ENCODE measurements at places on chromosomes 3 and 15. TPM values are rescaled to one million over a fixed set of nuclear protein-coding genes. Genes with fewer than 3 reads are reported as not detected.

TMEM40 gene
- total RNA-seq: 58.4 TPM

STRIT1 gene
- total RNA-seq: not detected

GP5 gene
- 0.15 TPM for total RNA-seq

WDR49 gene
- total RNA-seq: 0.54 TPM

TPRG1 gene
- total RNA-seq: 1.5 TPM

EBLN2 gene
- 5.5 TPM for total RNA-seq

LEO1 gene
- total RNA-seq: 24.2 TPM

VPS33B gene
- 12.6 TPM for total RNA-seq

MITF gene
- 16.1 TPM for total RNA-seq

ISLR2 gene
- not detected for total RNA-seq

IMP3 gene
- total RNA-seq: 58.0 TPM

DUOXA2 gene
- total RNA-seq: not detected

GRCh38 chr15:98441599-98441998, 206.7 kb upstream of the IGF1R start:
- H3K4me3 ChIP-seq: no peak overlapping the region
- peaks cover 18% of the 10 kb centered on the region for H3K27me3 ChIP-seq
- no peak for DNase-seq
- H3K27ac ChIP-seq: no peak overlapping the region
- peaks cover 9% of the 10 kb centered on the region for H3K4me1 ChIP-seq

GRCh38 chr15:101542306-101543025, 53.0 kb upstream of the PCSK6 start:
- H3K27me3 ChIP-seq: peaks cover 47% of the 10 kb centered on the region
- H3K27ac ChIP-seq: no peak overlapping the region
- H3K4me1 ChIP-seq: no peaks in the 10 kb centered on the region
- no peak for DNase-seq
- H3K36me3 ChIP-seq: no peaks in the 10 kb centered on the region

DNA sequence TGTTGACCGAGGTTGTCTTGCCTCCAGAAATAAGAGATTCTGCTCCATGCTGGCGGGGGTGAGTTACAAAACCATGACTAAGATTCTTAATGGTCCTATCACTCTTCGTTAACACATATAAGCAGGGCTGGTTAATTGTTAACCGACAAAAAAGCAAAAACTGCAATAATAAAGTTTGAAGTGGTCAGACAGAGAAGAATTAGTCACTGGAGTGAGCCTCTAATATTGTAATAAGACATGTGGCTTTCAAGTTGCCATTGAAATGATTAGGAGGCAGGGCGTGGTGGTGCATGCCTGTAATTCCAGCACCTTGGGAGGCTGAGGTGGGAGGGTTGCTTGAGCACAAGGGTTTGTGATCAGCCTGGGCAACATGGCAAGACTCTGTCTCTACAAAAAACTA, 78.4 kb upstream of the NR2F2 start:
- no peaks in the 10 kb centered on the region for H3K4me1 ChIP-seq
- H3K27me3 ChIP-seq: no peaks in the 10 kb centered on the region
- no peak for DNase-seq
- no peaks in the 10 kb centered on the region for H3K36me3 ChIP-seq

- peaks cover 19% of the 10 kb centered on the region for H3K4me1 ChIP-seq
- H3K27me3 ChIP-seq: no peaks in the 10 kb centered on the region
- H3K4me3 ChIP-seq: no peak overlapping the region
- no peaks in the 10 kb centered on the region for H3K36me3 ChIP-seq
These were observed 219.6 kb downstream of the MTHFS start for GRCh38 chr15:79677241-79677640.

GRCh38 chr15:59281699-59282098, 75.1 kb downstream of the LDHAL6B start:
- peaks cover 5% of the 10 kb centered on the region for H3K36me3 ChIP-seq
- no peak for DNase-seq
- H3K4me3 ChIP-seq: no peak overlapping the region
- no peak overlapping the region for H3K27ac ChIP-seq
- peaks cover 38% of the 10 kb centered on the region for H3K4me1 ChIP-seq

- no peaks in the 10 kb centered on the region for H3K27me3 ChIP-seq
- no peak overlapping the region for H3K4me3 ChIP-seq
- peaks cover 11% of the 10 kb centered on the region for H3K4me1 ChIP-seq
- no peak for DNase-seq
- H3K27ac ChIP-seq: no peak overlapping the region
These were observed 40.8 kb upstream of the FILIP1L start for GRCh38 chr3:100155128-100155527.

DNA sequence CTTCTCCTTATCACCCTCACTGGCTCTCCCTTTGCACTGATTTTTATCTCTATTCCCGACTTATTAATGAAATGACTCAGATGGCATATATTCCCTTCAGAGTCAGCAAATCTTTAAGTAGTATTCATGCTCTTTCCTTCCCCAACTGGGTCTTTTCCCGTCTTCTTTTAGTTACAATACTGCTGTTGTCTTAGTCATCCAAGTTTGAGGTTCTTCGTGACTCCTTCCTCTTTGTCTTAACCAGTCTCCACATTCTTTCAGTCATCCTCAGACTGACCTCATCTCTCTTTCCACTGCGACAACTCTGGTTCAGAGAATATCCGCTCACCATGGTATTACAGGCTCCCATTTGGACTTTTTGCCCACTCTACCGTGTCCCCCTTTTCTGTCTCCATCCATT, 12.4 kb downstream of the WDR5B start:
- H3K4me3 ChIP-seq: no peak overlapping the region
- H3K27me3 ChIP-seq: no peaks in the 10 kb centered on the region
- H3K27ac ChIP-seq: no peak overlapping the region
- H3K36me3 ChIP-seq: peaks cover 30% of the 10 kb centered on the region

DNA sequence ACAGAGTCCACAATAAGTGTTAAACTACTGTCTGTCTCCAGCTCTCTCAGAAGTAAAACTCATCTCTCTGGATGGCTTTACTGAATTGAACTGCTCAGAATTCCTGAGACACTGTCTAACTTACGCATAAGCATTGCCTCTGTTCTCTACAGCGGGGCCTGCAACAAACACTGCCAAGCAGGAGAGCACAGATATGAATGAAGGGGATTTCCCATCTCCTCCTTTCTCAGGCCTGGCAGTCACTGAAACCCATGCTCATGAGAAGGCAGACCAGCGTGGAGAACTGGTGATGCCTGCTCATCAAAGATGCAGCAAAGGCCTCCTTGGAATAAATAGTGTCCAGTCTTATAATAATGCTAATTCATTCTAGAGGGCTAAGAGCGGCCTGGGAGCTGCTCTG, 10.3 kb downstream of the RASGRP1 start:
- H3K4me3 ChIP-seq: no peak overlapping the region
- H3K27me3 ChIP-seq: peaks cover 46% of the 10 kb centered on the region
- no peaks in the 10 kb centered on the region for H3K4me1 ChIP-seq
- DNase-seq: no peak
- no peak overlapping the region for H3K27ac ChIP-seq
- H3K36me3 ChIP-seq: no peaks in the 10 kb centered on the region
